ENCODE measurements at places on chromosomes 2 and 18.

- no peak for DNase-seq
Measured at GRCh38 chr2:152098496-152099366, at the start of gene CACNB4. TSS of gene CACNB4 (minus strand) at chr2:152099044.

GRCh38 chr2:81895620-81896250 lies 1591.2 kb upstream of the LRRTM1 start:
- no peak for DNase-seq

DNA sequence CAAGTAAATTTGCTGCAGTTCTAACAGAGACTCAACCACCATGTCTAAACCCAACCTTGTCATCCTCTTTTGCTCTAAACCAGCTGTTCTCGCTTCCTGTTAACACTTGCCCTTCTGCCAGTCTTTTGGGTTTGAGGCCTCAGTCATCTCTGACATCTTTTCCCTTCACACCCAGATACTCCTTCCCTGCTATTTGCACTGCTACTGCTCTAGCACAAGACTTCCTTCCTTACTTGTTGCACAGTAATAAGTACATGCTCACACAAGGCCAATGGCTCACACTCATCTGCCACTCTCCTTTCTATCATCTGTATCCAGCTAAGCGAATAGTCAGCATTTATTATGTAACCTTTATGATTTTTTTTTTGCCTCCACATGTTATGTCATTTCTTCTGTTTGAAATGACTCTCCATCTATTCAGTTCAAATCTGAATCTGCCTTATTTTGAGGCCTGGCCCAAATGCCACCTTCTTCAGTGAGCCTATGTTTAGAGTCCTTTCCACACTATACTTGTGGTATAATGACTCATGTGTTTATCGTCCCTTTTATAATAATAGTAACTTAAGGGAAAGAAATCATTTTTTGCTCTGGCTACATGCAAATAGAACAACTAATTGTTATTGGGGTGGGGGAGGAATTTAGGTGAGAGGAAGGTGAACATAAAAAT lies 22.5 kb upstream of the CDKL4 start:
- DNase-seq = no peak

GRCh38 chr2:195533771-195534642 lies 123.0 kb upstream of the SLC39A10 start:
- peak; percentile 36 for DNase-seq

- no peak for DNase-seq
Measured at GRCh38 chr18:39271654-39272053, 1706.1 kb upstream of the CELF4 start.

DNA sequence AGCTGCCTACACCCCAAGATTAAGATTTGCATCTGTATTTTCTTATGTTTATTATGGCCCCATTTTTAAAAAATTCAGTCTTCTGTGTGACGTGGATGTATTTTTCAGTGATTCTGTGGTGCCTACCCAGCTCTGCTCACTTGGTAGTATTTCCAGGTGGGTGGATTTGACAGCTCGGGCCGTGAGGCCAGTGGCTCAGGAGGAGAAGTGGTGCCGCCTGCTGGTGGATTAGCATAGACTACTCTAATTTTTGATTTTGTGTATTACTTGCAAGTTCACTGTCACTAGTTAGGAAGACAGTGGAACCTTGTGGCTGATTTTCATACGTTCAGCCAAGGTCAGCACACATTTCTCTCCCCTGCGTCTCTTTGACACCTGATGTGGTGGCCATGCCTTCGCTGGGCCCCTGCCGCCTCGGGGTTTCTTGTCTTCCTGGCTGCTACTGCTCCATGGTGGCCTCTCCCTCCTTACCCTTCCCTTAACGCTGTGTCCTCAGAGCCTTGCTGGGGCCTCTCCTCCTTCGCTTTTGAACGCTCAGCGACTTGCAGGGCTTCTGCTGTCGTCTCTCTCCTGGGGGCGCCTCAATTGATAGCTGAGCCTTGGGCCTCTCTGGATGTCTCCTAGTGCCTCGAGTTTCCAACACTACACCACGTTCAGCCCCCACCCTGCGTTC lies 89.4 kb downstream of the DGKD start:
- peak; percentile 90 for DNase-seq

DNA sequence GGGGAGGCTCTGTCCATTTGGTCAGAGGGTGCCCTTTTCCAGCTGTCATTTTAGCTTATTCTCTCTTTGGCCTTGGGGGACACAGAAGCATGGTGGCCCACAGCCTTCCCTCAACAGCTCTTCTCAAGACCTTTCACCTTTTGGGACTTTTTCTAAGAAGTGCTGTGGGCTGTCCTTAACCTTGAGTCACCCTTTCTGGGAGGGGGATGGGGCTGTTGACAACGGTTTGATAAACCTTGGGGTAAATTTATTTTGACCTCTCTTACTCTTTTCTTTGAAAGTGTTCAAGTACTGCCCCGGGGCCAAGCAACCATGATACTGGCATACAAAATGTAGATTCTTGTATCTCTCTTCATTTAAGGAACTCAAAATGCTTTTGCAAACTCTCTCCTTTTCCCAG lies 13.7 kb downstream of the IGFBP5 start:
- DNase-seq = no peak

DNA sequence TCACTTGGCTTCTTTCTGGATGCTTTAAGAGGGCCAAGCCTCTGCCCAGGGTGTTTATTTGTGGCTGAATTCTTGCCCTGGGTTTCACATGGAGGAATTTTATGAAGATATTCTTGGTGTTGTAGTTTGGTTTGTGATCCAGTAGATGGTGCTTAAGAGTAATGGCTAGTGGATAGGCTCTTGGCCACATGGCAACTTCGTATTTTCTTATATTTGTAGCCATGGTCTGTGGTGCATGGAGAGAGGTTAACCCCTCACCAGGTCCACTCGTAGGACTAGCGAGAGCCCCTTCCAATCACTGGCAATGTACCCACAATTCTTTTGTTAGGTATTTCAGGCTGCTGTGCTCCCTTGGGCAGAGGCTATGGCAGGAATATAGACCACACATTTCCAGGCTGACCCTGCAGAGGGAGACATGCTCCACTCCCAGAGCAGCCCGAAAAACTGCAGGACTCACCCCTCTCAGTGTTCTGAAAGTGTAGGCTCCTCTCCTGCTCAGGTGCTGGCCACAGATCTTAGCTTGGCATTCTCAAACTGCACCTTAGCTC lies 582.1 kb upstream of the SETBP1 start:
- no peak for DNase-seq

DNA sequence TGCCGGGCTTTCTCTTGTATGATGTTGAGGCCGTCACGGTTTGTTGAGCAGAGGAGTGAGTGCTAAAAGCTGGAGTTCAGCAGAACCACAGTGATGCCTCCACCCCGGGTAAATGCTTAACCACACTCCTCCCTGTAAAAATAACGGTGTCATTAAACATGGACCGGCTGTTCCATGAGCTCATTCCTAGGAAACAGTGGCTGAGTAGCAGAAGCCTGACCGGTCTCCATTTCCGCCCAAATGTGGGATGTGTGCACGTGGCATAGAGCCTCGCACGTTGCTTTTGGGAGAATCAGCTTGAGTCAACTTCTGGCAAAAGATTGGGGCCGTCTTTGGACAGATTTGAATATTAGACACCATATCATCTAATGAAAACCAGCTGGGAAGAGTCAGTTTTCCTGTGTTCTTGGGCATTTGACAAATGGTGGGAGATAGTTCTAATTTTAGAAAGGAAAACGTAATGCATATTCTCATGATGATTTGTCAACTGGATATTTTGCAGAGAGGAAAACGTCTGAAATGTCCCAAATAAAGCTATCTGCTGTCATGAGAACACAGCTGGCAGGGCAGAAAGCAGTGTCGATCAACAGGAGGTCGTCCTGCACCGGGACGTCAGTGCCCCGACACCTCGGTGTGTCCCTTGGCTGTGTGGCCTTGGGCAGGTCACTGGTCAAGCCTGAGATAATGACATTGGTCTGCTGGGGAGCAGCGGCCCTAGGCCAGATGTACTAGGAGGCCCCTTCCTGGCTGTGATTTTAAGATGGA lies 42.4 kb downstream of the LRRFIP1 start:
- no peak for DNase-seq

GRCh38 chr2:25230198-25230947 lies 62.0 kb upstream of the POMC start:
- DNase-seq = no peak

- DNase-seq = no peak
Measured at GRCh38 chr2:13905831-13906230, 726.7 kb upstream of the LRATD1 start.

GRCh38 chr2:2230433-2230817 lies 100.7 kb downstream of the MYT1L start:
- no peak for DNase-seq

- DNase-seq = no peak
Measured at GRCh38 chr18:7772510-7772888, 205.4 kb downstream of the PTPRM start.

DNA sequence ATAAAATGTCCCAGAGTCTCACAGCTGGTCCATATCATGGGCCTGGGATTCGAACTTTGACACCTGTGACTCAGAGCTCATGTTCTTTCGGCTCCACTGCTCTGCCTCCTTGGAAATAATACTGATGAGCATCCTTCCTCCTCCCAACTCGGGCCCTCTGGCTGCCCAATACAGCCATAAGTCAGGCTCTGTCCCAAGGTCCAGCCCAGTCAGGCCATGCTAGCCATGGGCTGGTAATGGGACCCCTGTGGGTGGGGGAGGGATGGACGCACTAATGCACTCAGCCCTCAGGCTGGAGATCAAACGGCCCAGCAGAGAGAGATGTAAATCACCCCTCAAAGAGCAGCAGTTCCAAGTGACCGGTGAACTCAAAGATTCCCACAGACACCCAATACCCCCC lies 61.1 kb downstream of the DDX1 start:
- no peak for DNase-seq

DNA sequence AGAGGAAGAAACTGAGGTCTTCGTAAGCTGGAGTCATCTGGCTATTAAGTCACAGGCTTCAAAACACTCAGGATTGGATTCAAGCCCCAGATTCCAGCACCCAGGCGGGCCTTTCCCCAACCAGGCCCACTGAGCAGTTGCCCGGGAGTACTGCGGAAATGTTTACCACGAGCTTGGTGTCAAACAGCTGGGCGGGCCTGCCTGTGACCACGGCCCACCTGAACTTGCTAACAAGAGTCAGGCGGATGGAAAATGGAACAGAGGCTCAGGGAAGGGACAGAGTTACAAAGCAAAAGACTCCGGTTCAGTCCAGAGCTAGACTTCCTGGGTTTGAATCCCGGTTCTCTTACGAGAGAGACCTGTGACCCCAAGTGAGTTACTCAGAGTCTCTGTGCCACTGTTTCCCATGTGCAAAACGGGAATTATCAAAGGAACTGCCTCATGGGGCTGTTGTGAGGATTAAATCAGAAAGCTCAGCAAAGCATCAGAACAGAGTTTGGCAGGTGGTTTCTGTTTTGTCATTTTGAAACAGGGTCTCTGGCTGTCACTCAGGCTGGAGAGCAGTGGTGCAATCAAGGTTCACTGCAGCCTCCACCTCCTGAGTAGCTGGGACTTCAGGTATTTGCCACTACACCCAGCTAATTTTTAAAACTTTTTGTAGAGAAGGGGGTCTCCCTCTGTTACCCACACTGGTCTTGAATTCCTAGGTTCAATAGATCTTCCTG lies 49.0 kb upstream of the TFCP2L1 start:
- DNase-seq = no peak

- no peak for DNase-seq
Measured at GRCh38 chr2:231172025-231172424, 26.4 kb upstream of the ARMC9 start.

DNA sequence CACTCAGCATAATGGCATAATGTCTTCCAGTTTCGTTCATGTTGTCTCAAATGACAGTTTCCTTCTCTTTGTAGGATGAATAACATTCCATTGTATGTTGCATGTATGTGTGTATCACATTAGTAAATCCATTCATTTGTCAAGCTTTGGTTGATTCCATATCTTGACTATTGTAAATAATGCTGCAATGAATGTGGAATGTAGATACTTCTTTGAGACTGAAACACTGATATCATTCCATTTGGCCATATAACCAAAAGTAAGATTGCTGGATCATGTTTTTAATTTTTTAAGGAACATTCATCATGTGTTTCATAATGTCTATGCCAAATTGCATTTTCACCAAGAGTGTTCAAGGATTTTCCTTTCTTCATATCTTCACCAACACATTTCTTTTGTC lies 1711.4 kb upstream of the PIK3C3 start:
- no peak for DNase-seq
